Gastrocnemius medialis (tissue), 4 donors: ENCODE measurements at places on chromosomes 4 and X.

GRCh38 chr4:68267433-68267944 is 22.0 kb upstream of the TMPRSS11B start:
- DNase-seq, result no peak

DNA sequence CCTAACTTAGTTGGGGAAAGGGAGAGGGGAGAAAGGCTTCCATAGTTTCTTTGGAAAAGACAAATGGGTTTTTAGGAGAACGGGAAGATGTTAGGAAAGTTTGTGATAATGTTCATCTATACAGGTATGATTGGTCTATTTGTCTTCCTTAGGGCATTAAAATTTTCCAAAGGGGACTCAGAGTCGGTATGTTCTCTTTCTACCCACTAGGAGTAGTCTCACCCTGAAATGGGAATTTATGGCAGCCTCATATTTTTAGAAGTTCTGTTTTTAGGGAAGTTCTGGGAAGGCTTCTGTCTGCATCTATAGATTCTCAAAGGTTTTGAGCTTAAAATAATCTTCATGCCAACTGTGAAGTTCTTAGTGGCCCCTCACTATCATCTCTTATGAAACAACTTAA is 637.3 kb downstream of the ADGRL3 start:
- DNase-seq, result no peak

DNA sequence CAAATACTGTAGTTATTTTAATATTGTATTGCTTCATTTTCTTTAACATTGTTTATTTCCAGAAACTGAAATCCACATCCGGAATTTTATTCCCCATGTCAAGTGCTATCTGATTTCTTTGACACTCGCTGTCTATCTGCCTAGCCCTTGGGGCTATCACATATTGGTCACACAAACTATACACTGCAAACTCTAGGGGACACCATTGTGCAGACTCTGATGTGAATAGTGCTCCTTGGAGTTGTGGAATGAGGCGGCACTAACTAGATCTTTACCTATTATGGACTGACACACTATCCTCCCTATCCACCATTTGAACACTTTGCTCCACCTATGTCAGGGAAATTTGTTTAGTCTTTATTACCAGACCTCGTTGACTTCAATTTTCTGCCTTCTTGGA is 534.5 kb downstream of the GLUD2 start:
- DNase-seq, result no peak

- DNase-seq, result no peak
These were observed 24.9 kb downstream of the CCDC149 start for GRCh38 chr4:24887881-24888430.

GRCh38 chr4:184891816-184892397 is 66.1 kb upstream of the ACSL1 start:
- no peak for DNase-seq

- no peak for DNase-seq
These were observed 138.9 kb upstream of the PSAPL1 start for GRCh38 chr4:7573576-7574091.

- no peak for DNase-seq
These were observed 45.1 kb upstream of the TLR2 start for GRCh38 chr4:153638999-153639398.

DNA sequence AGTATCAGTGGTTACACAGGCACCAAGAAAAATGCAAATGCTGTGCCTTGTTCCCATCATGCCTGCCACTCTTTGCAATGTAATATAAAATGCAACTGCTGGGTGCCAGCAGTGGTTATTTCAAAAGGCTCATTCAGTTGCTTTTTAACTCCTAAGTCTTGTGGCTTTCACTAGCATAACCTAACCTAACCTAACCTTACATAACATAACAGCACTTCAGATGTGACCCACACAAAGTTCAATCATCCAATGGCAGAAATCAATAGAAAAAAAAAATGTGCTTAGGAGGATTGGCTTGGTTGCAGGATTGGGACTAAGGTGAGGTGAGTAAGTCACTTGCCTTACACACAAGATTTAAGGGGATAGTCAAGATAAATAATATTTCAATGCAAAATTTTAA is 60.2 kb upstream of the VMA21 start:
- no peak for DNase-seq

GRCh38 chrX:30680618-30681017 is 27.4 kb downstream of the GK start:
- DNase-seq, result no peak

- no peak for DNase-seq
These were observed 103.5 kb downstream of the LDB2 start for GRCh38 chr4:16794816-16795445.

DNA sequence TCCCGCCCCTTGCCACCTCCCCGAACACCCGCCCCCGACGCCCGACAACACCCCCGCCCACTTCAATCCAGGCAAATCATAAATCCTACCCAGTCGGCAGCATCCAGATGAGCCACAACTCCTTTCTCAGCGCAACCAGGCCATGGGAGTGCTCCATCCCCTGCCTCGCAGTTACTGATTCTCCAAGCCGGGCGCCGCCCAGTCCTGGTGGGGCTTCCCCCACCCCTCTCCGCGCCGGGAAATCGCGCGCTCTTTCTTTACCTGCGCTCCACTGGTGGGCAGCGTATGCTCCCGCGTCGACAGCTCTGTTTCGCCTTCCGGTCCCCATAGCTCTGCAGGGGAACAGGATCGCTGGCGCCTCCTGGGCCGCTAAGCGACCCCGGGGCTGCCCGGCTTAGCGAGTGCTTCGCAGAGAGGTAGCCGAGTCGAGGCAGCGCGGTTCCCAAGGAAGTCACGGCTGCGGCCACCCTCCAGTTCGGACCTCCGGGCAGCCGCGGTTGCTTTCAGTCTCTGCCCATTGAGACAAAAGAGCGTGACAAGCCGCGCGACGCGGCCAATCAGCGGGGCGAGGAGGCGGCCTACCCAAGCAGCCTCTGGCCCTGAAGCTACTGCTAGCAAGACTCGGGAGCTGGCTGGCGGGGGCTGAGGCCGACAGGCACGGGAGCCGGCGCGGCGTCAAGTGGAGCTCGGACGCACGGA is 43.7 kb upstream of the TMSB15B start:
- no peak for DNase-seq

- DNase-seq, result no peak
These were observed 355.7 kb upstream of the GNPDA2 start for GRCh38 chr4:45082101-45082500.

DNA sequence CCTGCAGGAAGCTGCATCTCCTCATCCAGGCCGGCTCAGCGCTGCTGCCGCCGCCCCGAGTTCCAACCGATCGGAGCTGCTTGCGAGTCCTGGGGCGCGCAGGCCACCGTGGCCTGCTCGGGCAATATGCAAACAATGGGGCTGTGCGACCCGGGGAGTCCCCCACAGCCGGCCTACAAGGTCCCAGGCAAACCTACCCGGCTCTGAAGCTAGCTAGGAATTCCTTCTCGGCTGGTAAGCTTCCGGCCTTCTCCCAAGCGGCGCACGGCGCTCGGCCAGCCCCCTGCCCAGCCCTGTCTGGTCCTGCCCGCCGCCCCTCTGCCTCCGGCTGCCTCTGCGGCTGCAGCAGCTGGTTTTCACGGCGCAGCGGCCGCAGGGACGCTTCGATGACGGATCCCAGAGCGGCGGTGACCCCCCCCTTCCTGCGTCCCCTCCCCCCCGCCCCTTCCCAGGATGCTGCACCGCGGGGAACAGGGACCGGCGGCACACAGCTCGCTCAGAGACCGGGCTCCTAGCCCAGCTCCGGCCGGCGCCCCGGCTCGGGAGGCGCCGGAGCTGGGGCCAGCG is 59.4 kb downstream of the TSC22D3 start:
- DNase-seq, result no peak

- DNase-seq, result no peak
These were observed 109.6 kb downstream of the MAML3 start for GRCh38 chr4:140044337-140044902.

DNA sequence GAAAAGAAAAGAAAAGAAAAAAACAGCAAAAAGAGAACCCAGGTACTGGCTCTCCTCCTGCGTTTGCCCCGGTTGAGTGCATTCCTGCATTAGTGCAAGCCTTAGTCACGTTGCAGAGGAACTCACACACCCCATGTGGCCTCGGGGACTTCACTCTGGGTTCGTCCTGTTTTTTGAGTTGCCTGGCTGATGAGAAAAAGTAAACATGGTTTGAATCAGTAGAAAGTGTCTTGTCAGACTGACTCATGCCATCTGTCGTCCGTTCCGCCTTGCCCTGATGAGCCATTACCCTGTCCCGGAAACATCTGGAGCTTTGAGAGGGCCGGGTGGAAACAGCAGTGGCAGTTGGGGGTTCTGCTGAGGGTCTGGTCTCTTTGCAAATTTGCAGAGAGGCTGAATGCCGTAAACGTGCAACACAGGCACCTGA is 16.3 kb downstream of the CD99 start:
- peak; percentile 75 for DNase-seq

DNA sequence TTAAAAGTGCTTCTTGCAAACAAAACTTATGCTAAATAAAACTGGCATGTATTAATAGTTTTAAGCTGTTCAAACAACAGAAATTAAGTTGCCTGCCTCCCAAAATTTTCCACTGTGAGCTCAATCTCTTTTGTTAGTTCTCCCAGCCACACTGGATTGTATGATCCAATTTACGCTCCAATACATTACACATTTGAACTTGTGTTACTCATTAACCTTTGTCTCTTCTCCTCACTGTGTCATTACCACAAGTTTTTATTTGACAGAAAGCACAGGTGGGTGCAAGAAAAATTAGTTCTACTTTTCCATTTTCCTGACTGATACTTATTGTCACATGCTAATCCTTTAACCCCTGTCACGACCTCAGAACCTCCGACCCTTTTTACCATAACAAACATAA is 55.5 kb downstream of the SHISA3 start:
- no peak for DNase-seq

- no peak for DNase-seq
These were observed 46.7 kb upstream of the WDR1 start for GRCh38 chr4:10163296-10163695.

GRCh38 chrX:20988118-20988517 is 386.1 kb upstream of the CNKSR2 start:
- DNase-seq, result no peak

GRCh38 chr4:174069848-174070330 is 213.6 kb downstream of the FBXO8 start:
- DNase-seq, result no peak

GRCh38 chr4:144579411-144580030 is 66.4 kb upstream of the HHIP start:
- DNase-seq, result no peak

- DNase-seq, result no peak
These were observed 10.3 kb downstream of the EGFL6 start for GRCh38 chrX:13579661-13580060.

GRCh38 chrX:40391662-40392061 is 189.1 kb upstream of the ATP6AP2 start:
- DNase-seq, result no peak

DNA sequence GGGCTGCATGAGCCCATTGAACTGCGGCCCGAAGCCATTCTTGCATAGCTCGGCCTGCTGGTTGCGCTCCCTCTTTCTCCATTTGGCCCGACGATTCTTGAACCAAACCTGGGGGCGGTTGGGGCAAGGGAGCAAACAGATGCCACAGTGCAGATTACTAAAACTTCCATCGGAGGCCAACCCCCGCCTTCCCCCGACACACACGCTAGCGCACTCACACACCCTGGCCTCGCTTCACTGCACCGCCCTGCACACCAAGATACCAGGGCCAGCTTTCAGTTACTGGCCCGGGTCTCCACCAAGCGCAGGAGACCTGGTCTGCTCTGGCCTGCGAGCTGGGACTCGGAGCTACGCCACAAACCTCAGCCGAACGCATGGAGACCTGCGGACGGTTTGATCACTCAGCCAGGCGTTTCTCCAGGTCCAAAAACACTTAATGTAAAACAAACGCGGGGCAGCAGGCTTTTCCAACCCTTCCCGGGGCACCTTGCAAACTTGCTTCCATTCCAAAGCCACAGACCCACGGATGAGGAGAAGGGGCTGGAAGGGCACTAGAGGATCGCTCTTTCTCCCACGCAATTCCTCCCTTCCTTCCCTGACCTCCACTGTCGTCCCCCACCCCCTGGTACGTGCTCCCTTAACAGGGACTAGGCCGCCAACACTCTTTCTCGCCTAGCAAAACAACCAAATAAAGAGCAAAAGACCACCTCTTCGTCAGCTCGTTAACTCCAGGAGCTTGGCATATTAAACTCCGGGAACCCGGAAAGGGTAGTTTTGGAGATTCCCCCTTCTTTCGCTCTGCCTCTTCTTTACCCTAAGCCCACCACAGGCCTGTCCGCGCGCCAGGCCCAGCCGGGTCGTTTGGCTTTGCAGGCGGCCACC is 4.1 kb downstream of the PITX2 start:
- no peak for DNase-seq

DNA sequence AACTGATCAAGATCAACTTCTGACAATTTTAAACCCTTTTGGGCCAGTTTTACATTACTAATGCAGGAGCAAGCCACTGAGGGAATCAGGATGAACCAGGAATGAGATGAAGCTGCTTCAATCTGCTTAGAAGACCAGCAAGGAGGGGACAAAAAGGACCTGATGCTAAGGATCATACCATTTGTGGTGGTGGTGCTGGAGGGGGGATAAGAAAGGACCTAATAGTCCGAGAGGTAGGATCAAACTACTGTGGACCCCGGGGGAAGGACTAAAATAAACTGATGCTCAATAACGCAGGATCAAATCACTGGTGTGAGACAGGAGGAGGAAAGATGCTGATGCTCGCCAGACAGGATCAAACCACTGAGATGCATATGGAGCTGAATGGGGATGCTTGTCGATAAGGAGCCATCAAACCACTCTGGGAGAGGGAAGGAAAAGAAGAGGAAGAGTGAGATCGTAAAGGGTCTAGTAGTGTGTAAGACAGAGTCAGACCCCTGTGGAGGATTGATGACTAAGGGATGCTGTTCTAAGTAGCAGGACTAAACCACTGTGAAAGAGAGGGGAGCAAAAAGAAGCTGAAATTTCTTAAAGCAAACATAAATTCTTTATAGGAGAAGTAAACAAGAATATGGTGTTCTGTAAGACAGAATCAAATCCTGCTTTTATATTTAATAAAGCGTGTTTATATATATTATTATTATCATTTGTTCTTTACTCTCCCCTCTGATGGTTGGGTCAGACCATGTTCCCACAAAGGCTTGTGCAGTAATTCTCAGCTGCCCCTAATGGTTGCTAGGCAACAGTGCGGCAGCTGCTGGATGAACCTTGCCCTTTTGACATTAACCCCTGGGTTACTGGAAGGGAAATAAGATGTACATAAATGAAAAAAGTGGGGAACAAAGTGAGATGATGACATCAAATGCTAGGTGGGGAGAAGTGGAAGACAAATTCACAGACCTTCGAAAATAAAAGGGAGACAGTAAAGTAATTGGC is 432.5 kb upstream of the FGF16 start:
- DNase-seq, result no peak

GRCh38 chr4:143482840-143483239 is 30.7 kb upstream of the SMARCA5 start:
- DNase-seq, result no peak

GRCh38 chr4:2268357-2269205 is 6.7 kb upstream of the MXD4 start:
- no peak for DNase-seq

- DNase-seq, result no peak
These were observed 33.6 kb upstream of the CCNG2 start for GRCh38 chr4:77123411-77123810.

- DNase-seq, result no peak
These were observed 223.0 kb upstream of the EPHA5 start for GRCh38 chr4:65893271-65893670.
